ENCODE measurements at places on chromosomes 3 and 15.

- DNase-seq: no peak
These were observed 315.5 kb downstream of the TLE3 start for GRCh38 chr15:69782139-69782658.

DNA sequence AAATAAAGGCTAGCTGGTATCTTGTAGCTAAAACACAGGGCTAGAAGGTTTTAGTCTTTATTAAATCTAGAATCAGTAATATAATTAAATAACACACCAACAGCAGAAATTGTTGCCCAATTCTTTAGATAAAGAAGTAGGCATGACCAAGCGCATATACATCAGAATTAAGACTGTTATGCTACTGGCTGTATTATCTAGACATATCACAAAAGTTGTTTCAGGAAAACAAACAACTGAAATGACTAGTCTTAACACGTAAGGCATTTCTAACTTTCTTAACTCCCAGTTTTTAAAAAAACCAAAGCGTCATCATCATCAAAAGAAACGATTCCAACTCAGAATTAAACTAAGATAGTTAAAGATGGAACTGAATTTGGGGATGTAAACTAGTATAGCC is 55.4 kb downstream of the EMC4 start:
- no peak for DNase-seq

GRCh38 chr15:78060232-78060631 is 17.3 kb downstream of the TBC1D2B start:
- DNase-seq: no peak

DNA sequence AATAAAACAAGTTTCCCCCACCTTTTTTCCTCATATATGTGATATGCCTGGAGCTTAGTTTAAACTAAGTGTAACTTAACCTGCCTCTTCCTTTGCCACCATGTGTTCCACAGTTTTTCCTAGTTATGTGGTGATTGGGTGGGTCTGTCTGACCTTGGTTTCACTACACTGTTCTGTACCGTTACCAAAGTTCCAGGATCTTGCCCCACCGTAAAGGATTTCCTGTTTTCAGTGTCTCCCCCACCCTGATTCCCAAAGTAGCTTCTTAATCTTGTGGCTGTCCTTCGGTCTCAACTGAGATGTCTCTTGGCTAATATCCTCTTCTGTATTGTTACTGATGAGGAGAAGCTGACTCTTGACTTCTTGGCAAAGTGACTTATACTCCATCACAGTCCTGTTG is 6.4 kb upstream of the MGA start:
- no peak for DNase-seq

Data from stimulated activated CD4-positive, alpha-beta T cell treated with anti-CD3 and anti-CD28 coated beads, Interleukin-2, amount 100 ng/mL, for 24 hours (primary cell).